Activated naive CD4-positive, alpha-beta T cell treated with anti-CD3 and anti-CD28 coated beads for 36 hours (primary cell): ENCODE measurements at places on chromosomes 4 and X.

GRCh38 chr4:47483745-47484144 lies 1.3 kb upstream of the ATP10D start:
- DNase-seq, result no peak

- DNase-seq, result no peak
Measured at GRCh38 chr4:126955292-126956183, 677.2 kb upstream of the INTU start.

GRCh38 chr4:38209654-38210053 lies 249.5 kb downstream of the PTTG2 start:
- no peak for DNase-seq

DNA sequence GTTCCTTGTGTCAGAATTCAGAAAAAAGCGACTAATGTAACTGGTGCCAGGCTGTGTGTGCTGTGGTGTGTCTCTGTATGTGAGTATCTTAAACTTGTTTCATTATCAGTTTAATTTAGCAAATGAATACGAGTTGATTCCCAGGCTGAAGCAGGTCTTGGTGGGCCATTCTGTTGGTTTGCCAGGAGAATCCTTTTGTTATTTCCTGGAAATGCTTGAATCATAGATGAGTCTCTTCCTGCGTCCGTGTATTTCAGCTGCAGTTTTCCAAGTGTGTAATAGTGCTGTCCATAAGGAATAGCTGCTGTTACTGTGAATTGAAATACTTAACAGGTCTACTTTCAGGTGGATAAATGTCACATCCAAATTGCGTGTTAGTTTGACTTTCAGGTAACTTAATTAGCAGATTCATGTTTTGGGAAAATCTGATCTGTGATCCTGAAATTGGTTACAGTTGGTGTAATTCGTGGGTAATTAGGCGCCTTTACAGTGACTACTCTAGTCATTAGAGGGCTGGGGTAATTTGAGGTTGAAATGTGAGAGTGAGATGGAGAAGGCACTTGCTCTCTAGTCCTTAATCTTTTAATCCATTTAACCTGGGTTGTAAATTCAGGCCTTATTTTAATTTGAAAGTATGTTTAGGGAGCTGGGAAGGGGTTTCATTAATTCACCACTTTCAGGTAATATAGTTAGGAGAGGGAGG lies 23.8 kb downstream of the TMEM131L start:
- no peak for DNase-seq
